ENCODE measurements at places on chromosomes 3 and 15. TPM values are rescaled to one million over a fixed set of nuclear protein-coding genes. Genes with fewer than 3 reads are reported as not detected.

DNA sequence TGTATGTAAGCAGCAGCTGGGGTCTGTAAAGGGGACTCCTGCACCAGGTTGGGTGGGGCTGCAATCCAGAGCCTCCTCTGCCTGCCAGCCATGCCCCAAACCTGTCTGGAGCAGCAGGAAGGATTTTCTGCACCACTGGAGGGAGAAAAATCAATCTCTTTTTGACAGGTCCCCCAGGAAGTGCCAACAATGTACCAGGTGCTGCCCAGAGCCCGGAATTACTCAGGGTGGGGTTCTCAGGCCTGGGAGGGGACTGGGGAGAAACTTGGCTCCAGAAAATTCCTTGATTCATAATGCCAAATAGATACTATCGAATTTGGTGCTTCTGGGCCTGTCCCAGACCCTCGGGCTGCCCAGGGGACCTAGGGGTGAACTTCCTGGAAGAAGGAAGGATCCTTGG, 52.6 kb downstream of the WNT7A start:
- H3K4me3 ChIP-seq, result no peak overlapping the region
- peaks cover 4% of the 10 kb centered on the region for H3K27me3 ChIP-seq
- no peak overlapping the region for H3K27ac ChIP-seq
- peak; percentile 13 for DNase-seq
- no peaks in the 10 kb centered on the region for H3K4me1 ChIP-seq
- no peaks in the 10 kb centered on the region for H3K36me3 ChIP-seq

- no peaks in the 10 kb centered on the region for H3K4me1 ChIP-seq
- no peak overlapping the region for H3K27ac ChIP-seq
- no peaks in the 10 kb centered on the region for H3K27me3 ChIP-seq
- DNase-seq, result no peak
- no peaks in the 10 kb centered on the region for H3K36me3 ChIP-seq
These were observed 247.3 kb upstream of the KCNH8 start for GRCh38 chr3:18900994-18901393.

DNA sequence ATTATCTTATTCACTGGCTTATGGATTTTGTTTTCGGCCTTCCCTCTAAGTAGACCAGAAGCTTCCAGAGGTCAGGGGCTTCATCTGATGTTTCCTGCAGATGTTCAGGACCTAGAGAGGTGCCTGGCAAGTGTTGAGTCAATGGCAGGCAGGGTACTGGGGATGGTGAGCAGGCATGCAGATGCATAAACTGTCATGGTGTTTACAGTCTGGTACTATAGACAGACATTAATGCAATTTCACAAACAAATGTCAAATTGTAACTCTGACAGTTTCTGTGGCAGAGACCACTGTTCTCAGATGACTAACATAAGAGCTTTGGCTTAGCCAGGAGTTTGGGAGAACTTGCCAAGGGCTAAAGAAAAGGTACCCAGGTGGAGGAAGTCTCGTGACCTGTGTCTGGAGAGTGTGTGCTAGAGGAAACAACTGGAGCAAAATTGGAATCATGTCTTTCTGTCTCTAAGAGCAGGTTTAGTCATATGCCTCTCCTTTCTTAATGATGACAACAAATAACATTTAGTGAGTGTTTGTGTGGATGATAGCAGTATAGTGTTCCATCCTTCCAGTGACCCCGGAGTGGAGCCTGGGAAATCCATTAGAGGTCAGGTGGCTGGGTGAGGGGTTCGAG, 53.7 kb upstream of the TRAK1 start:
- H3K4me1 ChIP-seq, result peaks cover 74% of the 10 kb centered on the region
- no peaks in the 10 kb centered on the region for H3K27me3 ChIP-seq
- peak overlapping the region; percentile 92 for H3K27ac ChIP-seq
- no peak for DNase-seq

- peaks cover 85% of the 10 kb centered on the region for H3K36me3 ChIP-seq
- no peak overlapping the region for H3K27ac ChIP-seq
- DNase-seq, result no peak
- H3K27me3 ChIP-seq, result no peaks in the 10 kb centered on the region
- H3K4me1 ChIP-seq, result peaks cover 35% of the 10 kb centered on the region
These were observed 55.1 kb downstream of the HEG1 start for GRCh38 chr3:125000661-125001060.

DNA sequence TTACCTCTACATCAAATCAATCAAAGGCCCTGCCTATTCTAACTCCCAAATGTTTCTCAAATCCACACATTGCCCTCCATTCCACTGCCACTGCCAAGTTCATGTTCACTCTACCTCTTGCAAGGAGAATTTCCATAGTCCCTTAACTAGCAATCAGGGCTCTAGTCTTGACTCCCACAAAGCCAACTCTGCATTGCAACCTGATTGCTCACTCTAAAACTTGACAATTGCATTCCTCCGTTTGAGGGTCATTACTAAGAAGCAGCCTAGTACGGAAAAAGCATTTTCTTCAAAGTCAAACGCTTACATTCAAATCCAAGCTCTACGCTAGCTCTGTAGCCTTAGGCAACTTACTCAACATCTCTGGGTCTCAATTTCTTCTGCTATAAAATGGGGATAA, 1.2 kb downstream of the CPA3 start:
- H3K4me3 ChIP-seq, result no peak overlapping the region

Gene TUSC7
- not detected for total RNA-seq
